Right ventricle myocardium inferior (tissue), 1 donor: ENCODE measurements at places on chromosomes 4 and X. TPM values are rescaled to one million over a fixed set of nuclear protein-coding genes. Genes with fewer than 3 reads are reported as not detected.

Gene TKTL2
- total RNA-seq, result not detected

Gene CCKAR
- total RNA-seq, result not detected

Gene REPS2
- 10.1 TPM for total RNA-seq

Gene ADH1A
- total RNA-seq, result 0.84 TPM
